ENCODE measurements at places on chromosomes 1 and 21.

DNA sequence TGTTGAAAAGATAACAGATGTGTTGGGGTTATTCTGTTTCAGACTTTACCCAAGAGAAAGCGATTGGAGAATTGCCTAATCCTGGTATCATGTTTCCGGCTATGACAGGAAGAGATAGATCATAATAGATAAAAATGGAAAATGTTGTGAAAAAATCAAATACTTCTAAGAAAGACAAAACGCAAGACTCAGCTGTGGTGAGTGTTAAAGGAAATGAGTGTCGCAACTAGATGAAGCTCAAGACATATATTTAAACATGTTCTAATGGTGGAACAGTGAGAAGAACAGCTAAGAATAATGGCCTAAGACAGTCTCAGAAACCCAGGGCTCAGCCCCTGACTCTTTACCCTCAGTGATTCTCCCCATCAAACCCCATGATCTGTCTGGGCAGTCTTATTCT lies 426.7 kb upstream of the RUNX1 start:
- peak; percentile 69 for DNase-seq

DNA sequence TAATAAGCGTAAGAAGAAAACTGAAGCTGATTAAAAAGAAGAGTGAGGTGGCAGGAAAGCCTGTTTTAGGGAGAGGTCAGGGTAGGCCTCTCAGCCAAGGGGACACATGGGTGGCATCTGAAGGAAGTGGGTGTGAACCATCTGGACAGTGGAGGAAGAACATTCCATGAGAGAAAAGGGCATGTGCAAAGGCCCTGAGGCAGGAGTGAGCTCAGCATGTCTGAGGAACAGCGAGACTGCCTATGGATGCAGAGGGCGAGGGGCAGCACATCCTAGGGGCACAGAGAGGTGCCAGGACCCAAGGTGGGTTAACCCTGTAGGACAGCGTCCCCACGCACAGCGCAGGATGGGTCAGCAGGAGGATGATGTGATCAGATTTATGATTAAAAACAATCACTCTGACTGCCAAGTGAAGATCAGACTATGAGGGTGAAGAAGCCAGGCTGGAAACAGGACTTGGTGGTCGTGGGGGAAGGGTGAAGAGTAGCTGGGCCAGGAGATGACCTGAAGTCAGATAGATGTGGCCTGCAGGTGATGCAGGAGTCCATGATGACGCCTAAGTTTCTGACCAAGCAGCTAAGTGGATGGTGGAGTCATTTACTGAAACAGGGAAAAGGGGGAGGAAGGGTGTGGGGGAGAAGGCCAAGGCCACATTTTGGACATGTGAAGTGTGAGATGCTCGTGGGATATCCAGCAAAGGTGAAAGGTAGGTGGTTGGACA lies 37.9 kb downstream of the PABPC4 start:
- DNase-seq, result no peak

DNA sequence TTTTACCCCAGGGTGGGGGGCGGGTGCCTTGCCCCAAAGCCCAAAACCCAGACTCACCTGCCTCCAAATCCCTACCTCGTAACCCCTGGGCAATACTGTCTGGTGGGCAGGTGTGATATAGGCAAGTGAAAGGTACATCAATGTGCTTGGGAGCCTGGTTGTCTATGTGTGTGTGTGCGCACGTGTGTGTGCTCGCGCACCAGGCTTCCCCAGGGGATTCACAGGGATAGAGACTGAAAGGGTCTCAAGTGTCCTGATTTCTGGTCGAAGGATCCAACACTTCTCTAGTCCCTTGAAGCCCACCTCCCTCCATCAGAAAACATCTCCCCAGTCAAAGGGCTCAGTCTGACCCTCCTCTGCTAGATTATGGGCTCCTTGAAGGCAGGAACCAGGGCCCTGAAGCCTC lies 28.9 kb upstream of the EPB41 start:
- no peak for DNase-seq

DNA sequence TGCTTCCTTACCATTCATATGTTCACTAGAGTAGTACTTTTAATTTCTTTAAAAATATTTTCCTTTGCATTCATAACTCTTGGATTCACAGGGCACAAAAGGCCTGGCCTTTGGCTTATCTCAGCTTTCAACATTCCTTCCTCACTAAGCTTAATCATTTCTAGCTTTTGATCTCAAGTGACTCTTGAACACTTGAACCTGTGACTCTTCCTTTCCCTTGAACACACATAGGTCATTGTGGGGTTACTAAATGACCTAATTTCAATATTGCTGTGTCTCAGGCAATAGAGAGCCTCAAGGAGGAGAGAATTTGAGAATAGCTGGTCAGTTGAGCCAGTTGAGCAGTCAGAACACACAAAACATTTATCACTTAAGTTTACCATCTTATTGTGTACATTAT lies 49.9 kb downstream of the COL11A1 start:
- DNase-seq, result no peak

- DNase-seq, result no peak
These were observed 172.7 kb downstream of the BRINP2 start for GRCh38 chr1:177343445-177343844.

DNA sequence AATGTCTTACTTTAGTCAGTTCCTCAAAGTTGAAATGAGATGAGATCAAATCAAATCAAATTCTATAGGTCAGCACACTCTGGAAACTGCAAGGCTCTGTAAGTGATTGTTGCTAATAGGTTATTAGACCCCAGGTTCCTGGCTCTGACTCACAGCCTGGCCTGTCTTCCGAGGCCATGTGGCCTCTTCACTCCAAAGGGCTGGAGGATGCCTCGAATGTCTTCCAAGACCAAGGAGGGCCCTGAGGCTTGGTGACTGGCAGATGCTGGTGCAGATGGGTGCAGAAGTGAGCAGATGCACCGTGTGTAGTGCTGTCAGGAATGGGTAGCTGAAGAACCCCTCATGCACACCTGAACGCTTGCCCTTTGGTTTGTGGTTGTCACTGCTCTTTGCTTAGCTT lies 113.4 kb downstream of the MAB21L3 start:
- DNase-seq, result no peak

- DNase-seq, result no peak
These were observed 22.7 kb downstream of the RBM15 start for GRCh38 chr1:110361856-110362255.

GRCh38 chr1:110085671-110086070 lies 15.2 kb upstream of the ALX3 start:
- DNase-seq, result no peak

GRCh38 chr1:217067642-217068041 lies 344.4 kb upstream of the ESRRG start:
- no peak for DNase-seq

- peak; percentile 48 for DNase-seq
These were observed 89.7 kb downstream of the ITSN1 start for GRCh38 chr21:33732038-33732437.

DNA sequence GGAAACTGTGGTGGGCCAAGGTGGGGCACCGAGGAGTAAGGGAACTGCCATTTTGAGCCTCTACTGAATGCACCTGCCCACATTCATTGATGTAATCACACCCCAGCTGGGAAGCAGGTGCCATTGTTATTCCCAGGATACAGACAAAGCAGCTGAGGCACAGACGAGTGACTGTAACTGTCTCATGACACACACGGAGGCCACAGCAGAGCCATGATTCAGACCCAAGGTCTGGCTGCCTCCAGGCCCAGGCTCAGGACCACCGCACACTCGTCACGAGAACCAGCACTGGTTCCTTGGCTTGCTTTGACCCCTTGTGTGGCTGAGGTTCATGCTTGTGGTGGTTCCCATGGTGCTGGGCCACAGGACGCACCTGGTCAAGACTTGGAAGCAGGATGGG lies 45.6 kb upstream of the CLIC4 start:
- no peak for DNase-seq

- DNase-seq, result no peak
These were observed 8.9 kb upstream of the PRDM16 start for GRCh38 chr1:3060127-3060526.

GRCh38 chr1:22057861-22058260 lies 5.4 kb downstream of the CDC42 start:
- no peak for DNase-seq

DNA sequence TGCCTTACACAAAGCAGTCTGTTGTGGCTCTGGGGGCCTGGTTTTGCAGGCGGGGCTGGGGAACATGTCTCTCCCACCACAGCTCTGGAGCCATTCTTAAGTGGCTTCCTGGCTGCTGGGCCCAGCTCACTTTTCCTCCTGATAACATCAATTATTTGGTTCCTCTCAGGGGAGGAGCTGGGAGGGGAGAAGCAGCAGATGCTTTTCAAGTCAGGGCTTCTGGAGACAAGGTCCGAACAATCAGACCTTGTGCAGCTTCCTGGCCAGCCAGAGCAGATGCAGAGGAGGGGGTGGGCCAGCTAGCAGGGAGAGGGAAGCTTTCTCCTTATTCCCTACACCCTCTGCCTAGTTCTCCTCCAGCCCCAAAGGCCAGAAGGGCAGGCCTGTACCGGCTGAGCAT lies 3.7 kb upstream of the PAQR6 start:
- DNase-seq, result no peak

- no peak for DNase-seq
These were observed 1355.7 kb downstream of the BRINP3 start for GRCh38 chr1:189121941-189122340.

DNA sequence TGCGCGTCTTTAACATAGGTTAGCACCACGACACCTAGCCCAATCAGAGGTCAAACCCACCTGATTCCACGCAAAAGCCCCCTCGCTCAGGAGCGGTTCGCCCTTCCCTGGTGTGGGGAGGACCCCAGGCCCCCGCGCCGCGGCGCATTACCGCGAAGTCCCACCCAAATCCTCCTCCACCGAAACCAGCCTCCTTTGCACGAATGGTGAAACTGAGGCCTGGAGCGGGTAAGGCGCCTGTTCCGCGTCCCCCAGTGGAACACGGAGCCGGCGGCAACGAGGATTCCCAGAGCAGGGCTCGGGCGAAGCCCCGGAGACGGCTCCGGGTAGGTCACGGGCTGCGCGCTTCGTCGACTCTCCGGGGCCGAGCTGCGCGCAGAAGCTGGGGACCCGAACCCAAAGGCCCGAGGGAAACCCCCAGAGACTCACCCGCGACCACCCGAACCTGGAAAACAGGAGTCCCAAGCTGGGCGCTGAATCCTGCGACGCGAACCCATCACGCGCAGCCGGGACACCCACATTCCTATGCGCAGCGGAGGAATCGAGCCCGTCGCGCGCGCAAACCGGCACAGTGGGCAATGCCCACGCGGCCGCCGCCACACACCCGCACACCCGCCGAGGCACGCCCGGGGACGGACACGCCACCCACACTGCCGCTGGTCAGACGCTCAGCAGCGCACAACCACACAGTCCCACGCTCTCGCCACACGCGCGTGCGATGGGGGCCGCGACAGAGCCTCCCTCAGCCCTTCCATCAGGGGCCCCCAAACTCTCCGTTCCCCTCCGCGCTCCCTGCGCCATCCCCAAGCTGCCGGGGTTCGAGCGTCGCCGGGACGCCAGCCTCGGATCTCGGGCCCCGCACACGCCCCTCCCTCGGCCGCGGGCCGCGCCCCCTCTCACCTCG lies 507 bp downstream of the GLIS1 start:
- no peak for DNase-seq

GRCh38 chr1:236425031-236425663 lies 31.1 kb downstream of the EDARADD start:
- DNase-seq, result no peak

- no peak for DNase-seq
These were observed 37.8 kb downstream of the FRRS1 start for GRCh38 chr1:99728494-99729235.

- no peak for DNase-seq
These were observed 25.1 kb downstream of the RRP1 start for GRCh38 chr21:43814215-43815106.

- no peak for DNase-seq
These were observed 27.0 kb downstream of the PKNOX1 start for GRCh38 chr21:43001316-43001715.

DNA sequence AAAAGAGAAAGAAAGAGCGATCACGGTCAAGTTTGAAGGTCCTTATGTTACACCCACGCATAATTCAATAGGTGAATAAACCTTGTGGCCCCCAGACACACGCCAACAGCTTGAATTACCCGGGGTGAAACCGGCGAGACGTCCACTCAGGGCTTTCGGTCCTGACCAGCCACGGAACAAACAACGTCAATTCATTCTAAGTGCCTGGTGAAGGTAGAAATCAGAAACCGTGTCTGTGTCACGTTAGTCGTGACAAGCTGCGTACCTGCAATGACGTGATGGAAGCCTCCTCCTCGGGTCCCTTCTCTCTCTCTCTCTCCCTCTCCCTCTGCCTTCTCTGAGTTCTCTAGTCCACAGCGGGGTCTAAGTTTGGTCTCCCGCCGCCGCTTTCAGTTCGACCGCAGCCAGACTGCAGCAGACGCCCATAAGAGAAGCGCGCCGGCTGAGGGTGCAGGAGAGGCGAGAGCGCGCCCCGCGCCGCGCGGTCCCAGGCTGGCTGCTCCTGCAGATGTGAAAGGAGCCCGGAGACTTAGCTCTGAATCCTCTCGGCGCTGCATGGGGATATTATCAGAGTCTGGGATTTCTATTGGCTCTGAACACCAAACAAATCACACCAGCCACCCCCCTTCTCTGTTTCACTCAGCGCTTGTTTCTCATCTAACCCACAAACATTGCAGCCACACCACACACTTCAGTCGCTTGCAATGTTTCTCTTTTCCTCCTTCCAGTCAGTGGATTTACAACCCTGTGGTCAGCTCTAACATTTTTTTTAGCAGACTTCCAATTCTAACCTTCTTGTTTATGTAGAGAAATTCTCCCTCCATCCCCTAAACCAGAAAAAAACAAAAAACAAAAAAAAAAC lies at the start of gene GREM2:
TSS of gene GREM2 (minus strand) at position 537 of the 862 bp plus-strand sequence. CDS start 118,680 bp downstream, outside the sequence.
- peak; percentile 97 for DNase-seq

GRCh38 chr1:14320518-14320917 lies 278.0 kb upstream of the KAZN start:
- peak; percentile 99 for DNase-seq

GRCh38 chr1:199612976-199613774 lies 414.3 kb upstream of the NR5A2 start:
- peak; percentile 86 for DNase-seq
